ENCODE measurements at places on chromosomes 13 and 19.

DNA sequence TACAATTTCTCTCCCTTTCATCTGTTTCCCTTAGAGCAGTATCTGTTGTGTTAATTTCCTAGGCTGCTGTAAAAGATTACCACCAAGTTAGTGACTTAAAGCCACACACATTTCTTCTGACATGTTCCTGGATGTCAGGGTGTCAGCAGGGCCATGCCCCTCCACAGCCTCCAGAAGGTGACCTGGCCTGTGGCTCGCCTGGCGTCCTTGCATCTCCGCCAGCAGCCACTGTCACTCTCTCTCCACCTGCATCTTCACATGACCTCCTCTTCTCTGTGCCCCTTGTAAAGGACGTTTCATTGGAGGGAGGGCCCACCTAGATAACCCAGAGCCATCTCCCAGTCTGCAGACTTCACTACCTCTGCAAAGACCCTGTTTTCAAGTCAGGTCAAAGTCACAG lies 61.3 kb downstream of the SLC7A9 start:
- no peak for DNase-seq

- DNase-seq, result no peak
Measured at GRCh38 chr13:34153428-34154180, 335.7 kb downstream of the RFC3 start.

GRCh38 chr13:111939666-111940278 lies 127.2 kb upstream of the SOX1 start:
- no peak for DNase-seq

- DNase-seq, result no peak
Measured at GRCh38 chr19:31600731-31601295, 251.6 kb upstream of the TSHZ3 start.

DNA sequence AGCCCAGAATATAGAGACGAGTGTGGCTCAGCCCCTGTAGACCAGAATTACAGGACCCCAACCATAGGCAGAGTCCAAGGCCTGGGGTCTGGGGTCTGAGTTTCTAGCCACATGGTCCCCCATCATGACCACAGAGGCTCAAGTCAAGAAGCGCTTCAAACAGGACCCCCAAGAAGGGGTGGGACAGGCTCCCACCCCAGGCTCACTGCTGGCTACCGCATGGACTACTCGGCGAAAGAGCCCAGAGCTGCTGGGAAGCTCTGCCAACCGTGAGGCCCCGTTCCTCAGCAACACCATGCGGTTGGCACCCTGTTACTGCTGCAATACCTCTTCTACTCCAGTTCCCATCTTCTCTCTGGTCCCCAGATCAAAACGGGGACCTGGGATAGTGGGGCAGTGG lies 254.8 kb downstream of the TEX29 start:
- DNase-seq, result no peak

GRCh38 chr13:74839656-74840055 lies 642.3 kb downstream of the TBC1D4 start:
- DNase-seq, result no peak

DNA sequence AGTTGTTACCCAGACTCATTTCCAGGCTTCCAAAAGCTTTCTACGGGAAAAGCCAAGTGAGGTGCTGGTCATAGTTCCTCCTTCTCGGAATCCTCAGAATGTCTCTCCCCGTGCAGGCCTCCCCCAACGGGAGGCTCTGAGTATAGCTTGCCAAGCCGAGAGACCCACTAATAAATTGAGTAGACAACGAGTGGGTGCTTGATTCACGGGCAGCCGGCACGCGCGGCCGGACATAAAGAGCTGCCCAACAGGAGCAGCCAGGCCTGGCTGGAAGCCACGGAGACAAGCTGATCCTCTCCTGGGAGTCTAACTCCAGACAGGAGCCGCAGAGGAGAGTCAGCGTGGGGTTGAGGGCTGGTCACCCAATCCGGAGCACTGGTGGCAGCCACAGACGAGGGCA lies 43.4 kb upstream of the MEDAG start:
- DNase-seq, result no peak

- DNase-seq, result no peak
Measured at GRCh38 chr13:111917901-111918300, 149.0 kb upstream of the SOX1 start.

DNA sequence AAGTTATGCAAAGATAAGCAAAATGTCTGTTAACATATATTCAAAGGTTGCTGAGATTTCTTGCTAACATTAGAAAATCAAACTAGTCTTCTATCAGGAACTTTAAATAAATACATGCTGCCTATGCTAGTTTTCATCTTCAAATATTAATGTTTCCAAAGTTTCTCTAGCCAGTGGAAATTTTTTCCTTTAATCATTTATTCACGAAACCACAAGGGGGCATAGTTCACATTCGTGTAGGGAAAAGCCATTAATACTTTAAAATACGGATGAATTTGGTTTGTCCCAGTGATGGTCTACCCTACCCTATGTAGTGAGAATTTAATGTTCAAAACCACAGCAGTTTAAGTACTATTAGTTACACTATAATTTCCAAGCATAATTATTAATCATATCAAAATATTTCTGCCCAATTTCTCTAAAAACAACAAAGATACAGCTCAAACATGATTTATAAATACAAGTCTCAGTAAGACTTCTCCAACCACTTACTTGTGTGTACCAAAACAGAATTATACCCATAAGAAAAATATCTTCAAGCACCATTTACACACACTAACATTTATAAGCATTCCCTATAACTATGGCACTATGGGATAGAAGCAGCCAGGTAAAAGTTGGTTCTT lies 16.2 kb downstream of the NUFIP1 start:
- peak; percentile 26 for DNase-seq

- DNase-seq, result no peak
Measured at GRCh38 chr13:33205804-33206221, 79.7 kb downstream of the STARD13 start.

GRCh38 chr13:48645845-48646244 lies 7.9 kb upstream of the CYSLTR2 start:
- DNase-seq, result no peak

DNA sequence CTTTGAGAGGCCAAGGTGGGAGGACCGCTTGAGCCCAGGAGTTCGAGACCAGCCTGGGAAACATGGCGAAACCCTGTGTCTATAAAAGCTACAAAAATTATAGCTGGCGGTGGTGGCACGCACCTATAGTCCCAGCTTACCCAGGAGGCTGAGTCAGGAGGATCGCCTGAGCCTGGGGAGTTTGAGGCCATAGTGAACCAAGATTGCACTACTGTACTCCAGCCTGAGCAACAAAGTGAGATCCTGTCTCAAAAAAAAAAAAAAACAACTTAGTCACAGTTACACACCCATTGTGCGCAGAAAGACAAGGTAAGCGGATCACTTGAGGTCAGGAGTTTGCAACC lies 728 bp upstream of the DENND1C start:
- no peak for DNase-seq

DNA sequence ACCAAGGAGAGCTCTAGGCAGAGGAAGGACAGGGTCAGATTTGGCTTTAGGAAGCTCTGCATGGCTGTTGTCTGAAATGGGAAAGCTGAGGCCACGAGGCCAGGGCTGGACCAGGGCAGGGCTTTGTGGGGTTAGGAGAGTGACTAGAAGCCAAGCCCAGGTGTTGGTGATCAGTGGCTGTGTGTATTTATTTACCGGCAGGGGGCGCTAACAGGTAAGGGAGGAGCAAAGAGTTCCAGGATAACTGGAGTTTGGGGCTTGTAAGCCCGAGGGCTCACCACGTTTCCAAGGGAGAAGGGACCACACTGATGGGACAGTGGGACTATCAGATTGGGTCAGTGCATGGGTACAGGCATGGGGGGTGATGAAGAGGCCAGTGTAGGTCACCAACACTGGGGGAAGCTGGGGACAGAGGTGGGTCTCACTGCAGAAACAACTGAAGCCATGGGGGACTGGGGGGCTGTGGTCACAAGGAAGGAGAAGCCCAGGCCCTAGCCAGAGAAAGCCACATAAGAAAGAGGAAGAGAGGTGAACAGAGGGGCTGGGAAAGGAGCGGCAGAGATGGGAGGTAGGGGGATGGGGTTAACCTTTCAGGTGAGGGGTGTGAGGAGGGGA lies 3.9 kb downstream of the TMEM147 start:
- DNase-seq, result peak; percentile 83

DNA sequence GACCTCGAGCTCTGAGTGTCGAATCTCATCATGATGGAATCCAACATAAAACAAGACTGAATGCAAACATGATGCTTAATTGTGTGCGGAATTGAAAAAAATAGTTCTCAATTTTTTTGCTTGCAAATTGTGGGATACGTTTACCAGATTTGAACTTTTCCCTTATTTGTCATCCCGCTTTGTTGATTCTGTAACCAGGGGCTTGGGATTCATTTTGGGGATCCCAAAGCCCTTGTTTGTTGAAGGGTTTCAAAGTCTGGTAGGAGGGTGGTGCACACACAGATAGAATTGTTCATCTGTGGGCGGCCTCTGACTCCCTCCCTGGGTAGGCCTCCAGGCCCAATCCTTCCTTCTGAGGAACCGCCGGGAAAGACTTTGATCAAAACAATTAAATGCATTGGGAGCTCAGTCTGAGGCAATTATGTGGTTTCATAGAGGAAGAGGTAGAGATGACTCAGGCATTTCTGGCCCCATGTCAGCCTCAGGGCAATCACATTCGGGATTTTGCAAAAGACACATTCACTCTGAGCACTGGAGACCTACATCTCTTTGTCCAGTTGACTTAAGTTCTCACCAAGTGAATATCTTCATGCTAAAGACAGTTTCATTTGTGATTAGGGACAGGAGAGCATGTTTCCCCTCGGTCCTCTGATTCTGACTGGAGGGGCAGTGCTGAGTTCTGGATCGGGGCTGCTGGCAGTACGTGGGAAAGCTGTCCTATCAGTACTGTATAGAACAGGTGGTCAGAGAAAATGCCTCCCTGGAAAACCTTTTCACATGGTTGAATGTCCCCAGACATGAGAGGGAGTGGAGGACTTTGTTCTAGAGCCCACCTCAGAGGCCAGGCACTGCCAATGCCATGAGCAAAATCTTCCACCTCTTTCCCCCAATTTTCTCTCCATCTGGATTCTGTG lies 27.8 kb upstream of the IGFL4 start:
- DNase-seq, result peak; percentile 50
